ENCODE measurements at places on chromosomes 6 and 20.

- DNase-seq, result no peak
Observed at GRCh38 chr6:136067731-136068341, 182.3 kb downstream of the MTFR2 start.

DNA sequence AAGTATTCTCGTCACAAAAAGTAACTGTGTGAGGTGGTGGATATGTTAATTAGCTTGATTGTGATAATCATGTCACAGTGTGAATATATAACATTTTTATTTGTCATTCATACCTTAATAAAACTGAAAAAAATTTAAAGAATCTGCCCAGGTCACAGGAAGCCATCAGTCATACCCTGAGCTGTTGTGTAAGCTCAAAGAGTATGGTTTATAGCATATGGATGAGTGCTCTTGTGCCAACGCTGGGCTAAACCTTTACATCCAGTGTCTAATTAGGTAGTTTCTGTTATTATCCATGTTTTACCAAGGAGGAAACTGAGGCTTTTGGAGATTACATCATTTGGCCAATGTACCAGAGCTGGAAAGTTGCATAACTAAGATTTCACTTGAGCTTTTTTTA is 11.4 kb downstream of the PKIG start:
- no peak for DNase-seq

- no peak for DNase-seq
Observed at GRCh38 chr20:58893355-58894120, 41.0 kb downstream of the GNAS start.

- DNase-seq, result peak; percentile 26
Observed at GRCh38 chr6:79077715-79078074, 359 bp downstream of the PHIP start.

- DNase-seq, result peak; percentile 52
Observed at GRCh38 chr6:24743265-24743943, 24.4 kb upstream of the C6orf62 start.

All from H54 (cell line).